ENCODE measurements at places on chromosomes 12 and 14. TPM values are rescaled to one million over a fixed set of nuclear protein-coding genes. Genes with fewer than 3 reads are reported as not detected.

The CCDC177 gene
- total RNA-seq: 1.7 TPM

DNA sequence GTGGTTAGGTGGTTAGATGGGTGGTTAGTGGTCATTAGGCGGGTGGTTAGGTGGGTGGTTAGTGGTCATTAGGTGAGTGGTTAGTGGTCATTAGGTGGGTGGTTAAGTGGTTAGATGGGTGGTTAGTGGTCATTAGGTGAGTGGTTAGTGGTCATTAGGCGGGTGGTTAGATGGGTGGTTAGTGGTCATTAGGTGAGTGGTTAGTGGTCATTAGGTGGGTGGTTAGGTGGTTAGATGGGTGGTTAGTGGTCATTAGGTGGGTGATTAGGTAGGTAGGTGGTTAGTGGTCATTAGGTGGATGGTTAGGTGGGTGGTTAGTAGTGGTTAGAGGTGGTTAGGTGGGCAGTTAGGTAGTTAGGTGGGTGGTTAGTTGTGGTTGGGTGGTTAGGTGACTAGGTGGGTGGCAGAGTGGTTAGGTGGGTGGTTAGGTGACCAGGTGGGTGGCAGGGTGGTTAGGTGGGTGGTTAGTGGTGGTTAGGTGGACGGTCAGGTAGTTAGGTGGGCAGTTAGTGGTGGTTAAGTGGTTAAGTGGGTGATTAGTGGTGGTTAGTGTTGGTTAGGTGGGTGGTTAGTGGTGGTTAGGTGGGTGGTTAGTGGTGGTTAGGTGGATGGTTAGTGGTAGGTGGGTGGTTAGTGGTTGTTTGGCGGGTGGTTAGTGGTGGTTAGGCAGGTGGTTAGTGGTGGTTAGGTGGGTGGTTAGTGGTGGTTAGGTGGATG lies 8.0 kb upstream of the TMEM119 start:
- DNase-seq: no peak

GRCh38 chr12:90839346-90839745 lies 115.6 kb downstream of the CCER1 start:
- no peak for DNase-seq

DNA sequence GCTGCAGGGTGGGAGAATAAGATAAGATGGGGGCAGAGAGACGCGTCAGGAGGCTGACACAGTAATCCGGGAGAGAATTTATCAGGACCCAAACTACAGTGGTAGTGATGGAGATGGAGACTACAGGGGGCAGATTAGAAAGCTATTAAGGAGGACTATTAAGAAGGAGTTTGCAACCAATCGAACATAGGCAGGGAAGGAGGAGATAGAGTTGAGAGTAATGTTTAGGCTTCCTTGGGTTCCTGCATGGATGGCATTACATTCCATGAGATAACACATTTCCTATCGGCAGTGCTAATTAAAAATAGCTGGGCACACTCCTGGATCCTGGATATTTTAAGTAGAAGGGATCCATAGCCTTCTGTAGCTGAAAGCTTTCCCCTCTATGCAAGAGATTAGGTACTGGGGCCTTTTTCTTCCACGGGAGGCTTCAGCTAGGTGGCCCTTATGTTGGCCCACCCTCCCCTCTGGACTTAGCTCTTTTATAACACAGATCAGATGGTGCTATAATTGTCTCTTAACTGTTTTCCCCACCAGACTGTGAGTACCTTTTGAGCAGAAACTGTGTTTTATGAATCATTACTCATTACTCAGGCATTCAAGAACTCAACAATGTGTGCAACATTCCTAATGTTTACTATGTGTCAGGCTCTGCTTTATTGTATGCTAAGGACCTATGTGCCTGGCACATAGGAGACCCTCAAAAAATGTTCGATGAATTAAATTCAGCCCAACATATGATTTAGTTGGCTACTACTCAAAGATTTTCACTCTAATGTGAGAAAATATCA lies 113.0 kb downstream of the RMST start:
- DNase-seq: no peak

The ZNF84 gene
- total RNA-seq: 36.3 TPM

The C2CD5 gene
- 68.6 TPM for total RNA-seq

- DNase-seq: peak; percentile 54
Observed at GRCh38 chr12:8696442-8697090, 1.2 kb upstream of the RIMKLB start.

- DNase-seq: no peak
Observed at GRCh38 chr14:90692826-90693225, 123.4 kb downstream of the TTC7B start.

DNA sequence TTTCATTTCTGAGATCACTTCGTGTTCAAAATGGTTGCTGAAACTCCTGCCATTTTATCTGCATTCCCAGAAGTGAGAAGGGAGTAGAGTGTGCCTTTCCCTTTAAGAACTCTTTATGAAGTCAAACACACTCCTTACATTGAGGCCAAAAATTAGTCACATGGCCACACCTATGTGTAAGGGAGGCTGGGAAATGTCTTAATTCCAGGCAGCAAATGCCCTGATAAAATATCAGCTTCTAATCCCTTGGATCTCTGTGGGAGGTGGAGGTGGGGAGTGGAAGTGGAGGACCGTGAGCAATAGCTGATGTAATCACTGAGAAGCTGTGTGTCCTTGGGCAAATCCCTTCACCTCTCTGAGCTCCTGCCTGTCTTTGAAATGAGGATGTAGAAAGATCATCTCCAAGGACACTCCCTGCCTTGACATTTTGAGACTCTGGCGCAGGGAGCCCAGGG lies 22.7 kb upstream of the ANKRD9 start:
- DNase-seq: no peak
